ENCODE measurements at places on chromosomes 1 and 21. TPM values are rescaled to one million over a fixed set of nuclear protein-coding genes. Genes with fewer than 3 reads are reported as not detected.

GRCh38 chr1:80158266-80158665 lies 1151.7 kb upstream of the ADGRL4 start:
- no peak for DNase-seq

DNA sequence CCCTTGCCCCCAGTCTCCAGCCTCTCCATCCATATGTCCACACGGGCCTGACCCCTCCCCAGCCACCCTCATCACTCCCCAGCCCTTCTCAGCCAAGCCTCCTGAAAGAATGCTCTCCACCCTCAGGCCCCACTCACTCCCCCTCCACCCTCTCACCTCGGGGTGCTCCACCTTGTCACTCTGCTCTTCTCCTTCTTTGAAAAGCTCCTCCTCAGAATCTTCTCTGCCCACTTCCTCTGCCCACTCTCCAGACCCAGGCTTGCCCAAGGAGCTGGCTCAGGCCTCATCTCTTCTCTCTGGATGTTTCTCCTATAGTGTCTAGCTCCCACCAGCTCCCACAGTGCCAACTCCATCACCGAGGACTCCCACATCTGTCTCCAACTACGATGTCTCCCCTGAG lies 13.9 kb downstream of the COL8A2 start:
- no peak for DNase-seq

DNA sequence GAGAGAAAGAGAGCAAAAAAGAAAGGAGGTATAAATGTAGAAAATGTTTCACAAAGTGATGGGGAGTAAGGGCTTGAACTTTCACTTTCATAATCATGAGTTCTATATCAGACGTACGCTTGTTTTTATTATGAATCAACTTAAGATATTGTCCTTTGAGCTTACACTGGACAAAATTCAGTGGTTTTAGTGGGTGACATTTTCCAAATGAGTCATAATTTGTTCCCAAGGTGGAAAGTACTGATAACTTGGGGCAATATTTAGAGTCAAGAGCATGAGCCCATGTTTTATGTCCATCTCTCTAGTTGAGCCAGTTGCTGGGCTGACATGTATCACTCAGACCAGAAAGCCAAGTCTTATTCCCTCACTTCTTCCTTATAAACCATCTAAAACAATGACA lies 161.6 kb downstream of the CHRM3 start:
- DNase-seq = no peak

Gene TMEM61
- 1.5 TPM for total RNA-seq

DNA sequence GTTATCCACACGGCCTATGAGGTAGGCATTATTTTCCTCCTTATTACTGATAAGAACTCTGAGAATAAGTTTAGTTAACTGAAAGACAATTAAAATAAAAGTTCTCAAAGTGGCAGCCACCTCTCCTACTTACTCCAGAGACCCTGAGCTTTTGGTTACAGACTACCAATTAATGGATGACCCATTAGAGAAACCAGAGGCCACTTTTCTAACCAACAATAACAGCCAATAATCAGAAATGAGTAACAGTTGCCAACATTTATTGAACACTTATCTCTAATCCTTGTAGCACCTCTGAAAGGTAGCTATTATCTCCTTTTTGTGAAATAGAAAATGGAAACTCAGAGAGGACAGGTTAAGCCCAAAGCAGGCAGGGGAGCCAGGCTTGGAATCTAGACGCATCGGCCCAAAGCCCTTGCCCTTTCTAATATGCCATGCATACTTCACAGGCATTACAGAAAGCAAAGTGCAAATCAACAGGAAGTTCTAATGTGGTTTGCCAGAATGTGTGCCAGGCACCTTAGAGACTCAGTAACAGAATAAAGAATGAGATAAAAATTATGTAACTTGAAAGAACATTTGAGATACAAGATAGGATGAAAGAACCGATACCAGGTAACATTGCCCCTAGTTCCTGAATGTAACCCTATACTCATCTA lies 50.0 kb downstream of the BEND5 start:
- no peak for DNase-seq

DNA sequence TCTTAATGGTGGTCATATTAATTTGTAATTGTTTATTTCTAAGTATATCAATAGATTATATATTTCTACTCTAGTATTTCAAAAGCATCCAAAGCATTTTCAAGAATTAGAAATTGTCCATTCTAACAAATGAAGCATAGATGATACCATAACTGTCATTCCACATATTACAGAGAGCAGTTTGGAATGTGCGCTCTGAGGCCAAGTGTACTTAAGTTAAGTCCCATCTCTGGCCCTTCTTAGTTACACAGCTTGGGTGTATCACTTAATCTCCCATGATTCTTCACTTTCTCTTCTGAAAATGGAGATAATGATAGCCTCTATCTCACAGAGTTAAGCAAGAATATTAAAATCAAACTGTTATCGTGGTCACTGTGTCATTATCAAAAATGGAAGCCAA lies 281.1 kb downstream of the MRPL39 start:
- DNase-seq = no peak

DNA sequence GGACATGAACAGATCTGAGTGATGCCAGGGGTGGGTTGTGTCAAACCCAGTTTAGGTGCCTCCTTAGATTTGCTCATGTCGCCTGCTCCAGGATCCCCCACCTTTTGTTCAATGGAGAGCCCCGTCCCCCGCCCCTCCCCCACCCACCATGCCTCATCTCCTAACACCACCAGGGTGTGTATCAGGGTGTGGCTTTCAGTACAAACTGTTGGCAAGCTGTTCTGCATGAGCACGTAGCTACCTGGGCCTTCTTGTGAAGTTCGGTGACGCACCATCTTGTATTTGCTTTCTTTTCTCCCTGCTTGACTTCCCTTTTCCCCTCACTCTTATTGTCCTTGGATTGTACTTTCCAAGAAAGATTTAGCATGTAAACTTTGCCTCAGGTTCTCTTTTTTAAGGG lies 94.8 kb downstream of the EBNA1BP2 start:
- DNase-seq = no peak

GRCh38 chr1:43614211-43614610 lies 35.7 kb upstream of the KDM4A start:
- DNase-seq = no peak

Gene SPRR2E
- total RNA-seq = not detected

GRCh38 chr1:10765734-10766478 lies 30.5 kb downstream of the CASZ1 start:
- no peak for DNase-seq

Gene INKA2
- total RNA-seq = 13.8 TPM

Gene AVPR1B
- total RNA-seq = not detected

GRCh38 chr1:982765-983436 lies 1.0 kb upstream of the PERM1 start:
- DNase-seq = peak; percentile 79

Gene TMCO4
- 21.6 TPM for total RNA-seq

- DNase-seq = no peak
Observed at GRCh38 chr1:36475910-36476604, 6.7 kb downstream of the CSF3R start.

- no peak for DNase-seq
Observed at GRCh38 chr1:55211863-55212262, 3.3 kb downstream of the USP24 start.

- no peak for DNase-seq
Observed at GRCh38 chr1:53946252-53947171, at the start of gene LRRC42. Gene LRRC42, plus strand, starts transcription at chr1:53946350. Its CDS starts 5,650 bp downstream, at chr1:53952000.

DNA sequence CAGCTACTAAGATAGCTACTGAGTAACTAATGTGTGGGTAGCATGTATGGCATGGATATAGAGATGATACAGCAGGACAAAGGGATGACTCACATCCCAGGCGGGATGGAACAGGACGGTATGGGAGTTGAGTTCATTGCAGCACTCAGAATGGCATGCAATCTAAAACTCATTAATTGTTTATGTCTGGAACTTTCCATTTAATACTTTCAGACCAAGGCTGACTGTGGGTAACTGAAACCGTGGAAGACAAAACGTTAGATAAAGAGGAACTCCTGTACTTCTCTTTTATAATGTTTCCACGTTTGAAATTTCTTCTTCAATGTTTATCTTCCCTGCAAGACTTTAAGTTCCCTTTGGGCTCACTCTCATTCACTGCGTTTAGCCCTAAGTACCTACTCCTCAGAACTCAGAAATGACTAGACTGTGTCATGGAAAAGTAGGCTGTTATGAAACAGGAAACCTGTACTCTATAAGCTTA lies 151.9 kb downstream of the MAGI3 start:
- DNase-seq = no peak

- no peak for DNase-seq
Observed at GRCh38 chr1:209248649-209249279, 334.8 kb upstream of the CAMK1G start.

Gene SFN
- 192 TPM for total RNA-seq

DNA sequence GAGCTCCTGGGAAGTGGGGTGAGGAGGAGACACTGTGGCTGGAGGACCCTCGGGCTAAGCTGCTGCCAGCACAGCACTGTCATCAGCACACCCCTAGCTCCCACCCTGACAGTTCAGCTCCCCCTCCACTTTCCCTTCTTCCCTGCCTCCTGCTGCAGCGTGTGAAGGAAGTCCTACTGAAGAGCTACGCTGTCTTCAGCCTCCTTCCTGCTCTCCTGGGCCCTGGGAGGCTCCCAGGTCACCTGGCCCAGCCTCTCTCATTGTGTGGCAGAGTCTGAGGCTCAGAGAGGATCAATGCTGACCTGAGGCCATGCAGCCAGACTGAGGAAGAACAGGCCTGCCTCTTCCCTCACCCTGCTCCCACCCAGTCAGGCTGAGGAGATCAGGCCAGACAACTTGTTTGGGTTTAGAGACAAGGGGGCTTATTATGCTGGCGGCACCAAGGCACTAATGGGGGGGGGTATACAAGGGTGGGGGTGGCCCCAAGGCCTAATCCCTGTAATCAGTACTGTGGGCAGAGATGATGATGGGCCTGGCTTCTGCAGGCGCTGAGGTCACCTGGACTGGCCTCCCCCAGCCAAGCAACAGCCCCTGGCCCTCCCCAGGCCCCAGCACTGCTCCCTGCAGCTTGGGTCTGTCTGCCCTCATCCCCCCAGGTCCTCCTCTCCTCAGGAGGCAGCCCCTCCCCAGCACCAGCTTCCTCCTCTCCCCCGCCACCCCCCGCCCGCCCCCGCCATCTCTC lies 9.1 kb downstream of the NES start:
- DNase-seq = no peak

- peak; percentile 89 for DNase-seq
Observed at GRCh38 chr1:58784758-58785441, 1.1 kb upstream of the JUN start.

Gene LORICRIN
- not detected for total RNA-seq

GRCh38 chr1:247562198-247562597 lies 13.3 kb downstream of the GCSAML start:
- DNase-seq = no peak

Gene TSPEAR
- total RNA-seq = 0.26 TPM

DNA sequence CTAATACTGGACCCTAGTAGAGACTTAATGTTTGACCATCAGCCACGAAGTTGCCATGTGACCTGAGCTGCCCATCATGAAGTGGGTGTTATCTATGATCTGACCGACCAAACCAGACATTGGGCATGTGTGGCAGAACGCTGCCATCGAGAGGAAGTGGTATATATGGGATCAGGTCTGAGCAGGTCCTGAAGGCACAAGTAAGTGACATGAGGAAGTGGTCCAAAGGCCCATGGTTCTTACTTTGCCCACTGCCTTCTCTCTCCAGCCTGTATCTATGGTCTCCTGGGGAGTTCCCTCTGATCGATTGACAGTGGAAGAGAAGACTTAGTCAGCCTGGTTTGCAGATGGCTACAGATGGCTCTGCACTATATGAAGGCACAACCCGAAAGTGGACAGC lies 7.9 kb downstream of the SPSB1 start:
- no peak for DNase-seq

DNA sequence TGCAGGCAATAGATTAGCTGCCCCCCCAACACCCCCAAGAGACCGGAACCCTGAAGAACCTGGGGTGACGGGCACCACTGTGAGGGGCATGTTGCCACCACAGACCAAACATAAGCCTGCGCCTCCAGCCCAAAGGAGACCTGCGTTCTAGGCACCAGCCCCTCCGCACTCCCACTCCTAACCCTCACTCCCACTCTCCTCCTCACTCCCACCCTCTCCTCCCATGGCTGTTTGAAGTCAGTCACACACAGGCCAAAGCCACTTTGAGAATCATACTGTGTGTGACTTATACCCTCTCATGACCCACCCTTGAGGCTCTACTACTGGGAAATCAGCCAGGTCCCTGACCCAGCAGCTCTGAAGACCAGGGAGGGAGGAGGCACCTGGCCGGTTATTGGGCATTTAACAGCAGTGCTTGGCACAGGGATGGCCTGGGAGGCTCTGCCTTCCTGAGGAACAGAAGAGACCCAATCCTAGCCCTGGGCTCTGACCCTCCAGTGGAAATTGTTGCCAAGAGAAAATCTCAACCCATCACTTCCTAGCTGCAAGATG lies 43.5 kb downstream of the FBXO2 start:
- DNase-seq = no peak

DNA sequence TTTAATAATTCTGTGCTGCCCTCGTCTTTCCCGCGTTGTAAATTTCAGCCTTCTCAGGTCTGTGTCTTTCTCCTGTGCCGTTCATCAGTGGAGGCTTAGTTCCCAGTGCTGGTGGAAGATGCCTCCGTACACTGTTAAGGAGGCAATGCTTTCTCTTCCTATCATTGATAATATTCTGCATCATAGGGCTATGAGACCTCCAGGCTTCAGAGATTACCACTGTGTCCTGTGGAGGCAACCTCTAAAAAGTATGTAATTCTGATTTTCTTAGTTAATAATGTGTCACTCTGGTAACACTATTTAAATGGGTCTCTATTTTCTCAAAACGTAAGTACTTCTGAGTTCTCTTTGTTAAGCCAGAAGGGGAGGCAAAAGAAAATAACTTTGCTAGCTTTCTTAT lies 538.3 kb downstream of the SMYD3 start:
- DNase-seq = no peak

- no peak for DNase-seq
Observed at GRCh38 chr21:27424601-27425000, 457.7 kb upstream of the ADAMTS5 start.

Data from left lung (tissue), 14 donors.